ENCODE measurements at places on chromosomes 6 and 20.

GRCh38 chr20:47348539-47349142, 7.9 kb downstream of the ZMYND8 start:
- DNase-seq, result no peak

- DNase-seq, result no peak
Observed at GRCh38 chr6:68990317-68990716, 355.2 kb downstream of the ADGRB3 start.

DNA sequence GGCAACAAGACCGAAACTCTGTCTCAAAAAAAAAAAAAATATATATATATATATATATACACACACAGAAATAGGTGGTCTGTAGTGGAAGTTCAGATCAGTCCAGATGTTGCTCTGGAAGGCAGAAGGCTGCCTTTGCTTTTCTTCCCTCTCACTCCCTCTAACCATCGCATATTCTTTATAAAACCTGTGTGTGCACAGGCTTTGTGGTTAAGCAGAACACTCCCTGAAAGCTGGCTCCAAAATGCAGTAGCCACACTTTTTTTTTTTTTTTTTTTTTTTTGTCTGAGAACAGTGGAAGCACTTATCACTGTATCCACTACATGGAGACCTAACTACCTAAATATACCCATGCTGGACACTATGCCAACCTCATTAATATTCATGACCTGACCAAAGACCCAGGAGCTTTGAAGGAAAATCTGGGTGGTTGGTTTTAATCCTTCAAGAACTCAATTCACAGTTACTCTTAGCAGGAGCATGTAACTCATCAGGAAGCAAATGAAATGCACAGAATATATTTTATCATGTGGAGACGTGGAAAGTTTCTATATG, 20.0 kb upstream of the GFOD1 start:
- no peak for DNase-seq

DNA sequence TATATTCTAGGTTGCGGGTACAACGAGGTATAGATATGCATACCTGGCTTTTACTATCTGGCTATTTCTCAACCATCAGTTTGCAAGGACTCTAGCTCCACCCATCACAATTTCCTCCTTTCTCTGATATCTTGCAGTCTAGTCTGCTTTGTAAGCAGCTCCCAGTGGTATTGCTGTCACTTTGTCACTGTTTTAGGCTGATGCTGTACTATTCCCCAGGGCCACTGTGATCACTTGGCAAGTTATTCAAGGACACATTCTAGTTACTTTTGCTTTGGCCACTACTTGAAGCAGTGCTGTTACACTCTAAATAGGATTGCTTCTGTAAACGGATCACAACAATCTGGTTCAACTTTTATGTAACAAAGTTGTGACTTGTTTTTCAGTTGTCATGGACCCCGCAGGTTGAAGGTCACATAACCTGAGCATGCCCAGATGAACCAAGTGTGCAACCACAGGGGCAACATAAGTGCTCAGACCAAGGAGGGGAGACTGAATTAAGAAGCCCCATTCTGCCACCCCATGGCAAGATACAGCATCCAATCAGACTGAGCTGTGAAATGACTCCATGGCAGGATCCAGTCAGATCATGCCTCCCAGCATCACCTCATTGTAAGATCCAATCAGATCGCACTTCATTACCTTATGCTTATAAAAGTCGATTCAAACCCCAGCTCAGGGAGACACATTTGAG, 588.4 kb upstream of the CITED2 start:
- no peak for DNase-seq

DNA sequence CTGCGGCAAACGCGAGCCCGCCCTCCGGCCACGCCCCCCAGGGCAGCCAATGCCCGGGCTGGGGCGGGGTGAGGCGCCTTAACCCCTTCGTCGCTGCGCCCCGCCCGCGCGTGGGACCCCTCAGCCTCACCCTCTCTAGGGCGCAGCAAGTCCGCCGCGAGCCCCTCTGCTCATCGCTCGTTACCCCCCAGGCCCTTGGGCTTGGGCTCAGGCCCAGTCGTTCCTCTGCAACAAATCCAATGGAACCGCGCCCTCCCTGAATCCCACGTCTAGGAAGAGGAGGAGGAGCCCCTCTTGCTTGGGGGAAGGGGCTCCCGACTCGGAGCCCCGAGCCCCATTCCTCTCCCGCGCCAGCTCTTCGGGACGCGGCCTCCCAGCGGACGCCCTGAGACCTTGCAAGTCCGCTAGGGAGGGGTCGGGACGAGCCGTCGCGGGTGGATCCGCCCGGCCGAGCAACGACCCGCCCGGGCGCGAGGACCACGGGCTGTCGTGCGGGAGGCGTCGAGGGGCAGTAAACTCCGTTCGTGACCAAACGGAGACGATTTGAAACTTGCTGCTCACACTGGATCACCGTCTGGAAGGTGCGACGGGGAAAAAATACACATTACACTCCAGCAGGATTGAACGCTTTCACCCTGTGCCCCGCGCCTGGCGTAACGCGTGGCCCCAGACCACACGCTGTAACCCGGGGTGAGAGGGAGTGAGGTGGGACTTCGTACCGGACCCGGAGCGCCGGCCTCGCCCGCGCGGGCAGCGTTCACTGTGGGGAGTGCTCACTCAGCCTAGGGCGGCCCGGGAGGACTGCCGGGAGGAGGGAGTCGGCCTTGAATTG, 477 bp upstream of the LZTS3 start:
- DNase-seq, result no peak

DNA sequence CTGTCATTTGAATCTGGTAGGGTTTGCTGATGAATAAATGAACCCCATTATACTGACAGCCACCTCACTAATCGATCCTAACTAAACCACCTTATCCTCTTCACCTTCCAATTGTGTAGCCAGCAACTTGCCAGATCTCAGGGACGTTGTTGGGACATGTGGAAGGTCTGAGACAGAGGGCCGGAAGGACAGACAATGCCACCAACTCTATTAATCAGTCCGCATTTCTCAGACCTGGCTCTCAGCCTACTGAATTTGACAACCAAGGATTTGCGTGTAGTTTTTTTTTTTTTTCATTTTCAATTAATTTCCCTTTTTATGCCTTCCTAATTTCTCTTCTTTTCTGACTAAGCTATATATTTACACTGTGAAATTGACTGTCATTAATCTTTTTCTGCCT, 122.5 kb downstream of the CARMIL1 start:
- no peak for DNase-seq

DNA sequence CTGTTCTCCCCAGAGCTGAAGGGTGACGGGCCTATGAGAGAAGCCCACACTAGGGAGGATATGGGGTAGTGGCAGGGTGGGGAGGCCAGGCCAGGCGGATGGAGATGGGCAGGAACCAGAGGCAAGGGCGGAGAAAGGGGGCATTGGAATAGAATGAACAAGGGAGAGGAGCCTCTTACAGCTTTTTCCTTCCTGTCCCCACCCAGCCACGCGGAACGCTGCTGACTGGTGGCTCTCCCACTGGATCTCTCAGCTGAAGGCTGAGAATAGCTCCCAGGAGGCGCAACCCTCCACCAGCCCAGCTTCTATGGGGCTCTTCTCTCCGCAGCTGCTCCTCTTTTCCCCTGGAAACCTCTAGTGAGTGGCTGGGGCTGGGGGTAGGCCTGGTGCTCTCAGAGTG, 10.8 kb downstream of the DLK2 start:
- no peak for DNase-seq

DNA sequence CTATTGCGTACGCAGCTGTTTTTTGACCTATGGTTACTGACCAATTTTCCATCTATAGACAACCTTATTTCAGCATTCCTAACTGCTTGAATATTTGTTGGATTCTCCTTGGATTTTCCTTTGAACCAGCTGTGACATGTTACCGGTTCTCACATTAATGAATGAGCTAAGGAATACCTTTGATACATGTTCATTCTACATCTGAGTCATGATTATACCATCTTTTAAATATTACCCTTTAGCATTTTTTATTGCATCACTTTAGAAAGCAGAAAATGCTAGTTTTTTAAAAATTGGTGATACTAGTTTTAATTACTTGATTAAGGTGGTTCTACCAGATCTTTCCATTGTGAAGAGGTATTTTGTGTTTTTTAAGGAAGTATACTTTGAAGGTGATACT, 1.9 kb upstream of the IGF2R start:
- no peak for DNase-seq

- no peak for DNase-seq
Observed at GRCh38 chr20:47080365-47080764, 185.7 kb downstream of the EYA2 start.

DNA sequence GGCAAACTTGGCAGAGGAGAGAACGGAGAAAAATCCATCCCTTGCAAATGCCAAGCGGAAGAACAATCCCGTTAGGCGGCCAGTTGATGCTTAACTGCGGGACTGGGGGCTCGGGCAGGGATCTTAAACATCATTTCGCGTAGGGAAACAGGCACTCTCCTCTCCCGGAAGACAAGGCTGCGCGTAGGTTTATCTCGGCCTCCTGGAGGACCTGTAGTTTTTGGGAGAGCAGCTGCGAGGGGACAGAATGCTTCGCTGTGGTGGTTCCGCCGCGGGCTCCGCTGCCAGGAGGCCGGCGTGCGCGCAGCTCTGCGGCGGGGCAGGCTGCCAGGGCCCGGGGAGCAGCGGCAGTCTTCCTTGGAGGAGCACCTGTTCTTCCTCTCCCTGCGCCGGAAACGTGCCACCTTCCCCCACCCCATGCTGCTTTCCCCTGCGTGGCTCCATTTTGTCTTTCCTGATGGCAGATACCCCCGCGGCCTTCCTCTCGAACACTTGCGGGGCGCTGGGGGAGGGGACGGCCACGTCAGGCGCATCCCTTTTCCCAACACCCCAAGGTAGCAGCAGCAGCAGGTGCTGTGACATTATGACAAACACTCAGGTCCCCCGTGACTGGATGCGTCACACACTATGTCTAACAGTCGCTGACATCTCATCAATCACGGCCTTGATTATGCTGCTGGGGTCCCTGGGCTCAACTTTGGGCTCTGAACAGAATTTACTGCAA, 230.7 kb upstream of the BTBD3 start:
- DNase-seq, result no peak

- DNase-seq, result no peak
Observed at GRCh38 chr20:11124849-11125505, 451.2 kb upstream of the JAG1 start.

DNA sequence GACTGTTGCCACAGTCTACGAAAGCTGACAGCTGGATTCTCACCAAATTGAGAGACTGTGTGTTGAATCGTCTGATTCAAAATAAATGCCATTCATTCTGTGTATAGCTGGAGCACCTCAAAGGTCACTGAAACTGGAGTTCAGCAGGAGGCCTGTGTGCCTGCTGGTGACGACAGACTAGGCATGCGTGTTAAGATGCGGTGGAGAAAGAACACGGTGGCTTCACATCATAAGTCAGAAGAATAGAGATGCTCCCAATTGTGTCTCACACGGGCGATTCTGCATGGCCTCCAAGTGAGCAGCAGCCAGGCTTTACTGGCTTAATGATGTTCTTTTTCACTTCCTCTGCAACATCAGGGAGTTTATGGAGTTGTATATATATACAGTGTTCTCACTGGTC, 32.3 kb downstream of the SNHG17 start:
- DNase-seq, result no peak

GRCh38 chr20:46634528-46634927, 16.7 kb downstream of the SLC13A3 start:
- no peak for DNase-seq

Measured in NCI-H1436 treated with DMSO at 0.1 percent for 48 hours (cell line).